ENCODE measurements at places on chromosomes 13 and 19.
A peak's percentile ranks its signal among the peaks of the same experiment; 100 is the strongest.

- no peak for DNase-seq
Measured at GRCh38 chr19:1340681-1341469, 42.8 kb upstream of the NDUFS7 start.

DNA sequence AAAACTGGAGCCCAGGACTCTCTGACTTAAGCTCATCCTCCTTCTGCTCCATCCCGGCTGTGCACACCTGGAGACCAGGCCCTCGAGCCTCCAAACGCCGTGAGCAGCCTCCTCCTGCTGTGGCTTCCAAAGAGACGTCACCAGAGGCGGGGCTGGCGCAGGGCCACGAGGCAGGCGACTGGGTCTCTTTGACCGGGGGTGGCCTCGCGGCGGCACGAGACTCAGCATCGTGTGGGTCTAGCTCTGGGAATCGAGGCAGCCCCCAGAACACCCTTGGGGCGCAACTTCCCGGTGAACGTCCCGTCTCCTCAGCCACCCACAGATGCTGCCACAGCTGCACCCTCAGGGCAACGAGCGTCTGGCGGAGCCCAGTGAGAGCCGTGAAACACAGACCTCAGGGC, 22.8 kb downstream of the RASA3 start:
- no peak for DNase-seq

GRCh38 chr19:3606690-3607289, at the start of gene TBXA2R:
TBXA2R (minus strand) TSS chr19:3606875; CDS start chr19:3600634, 6,241 bp downstream.
- no peak for DNase-seq

GRCh38 chr13:30097701-30098100, 209.7 kb downstream of the KATNAL1 start:
- DNase-seq, result no peak

- peak; percentile 92 for DNase-seq
Measured at GRCh38 chr19:46616631-46617322, 8.1 kb downstream of the PTGIR start.
